ENCODE measurements at places on chromosomes 3 and 15. TPM values are rescaled to one million over a fixed set of nuclear protein-coding genes. Genes with fewer than 3 reads are reported as not detected.

The DCP1A gene
- total RNA-seq = 16.4 TPM

GRCh38 chr3:127768346-127769008 is 53.8 kb downstream of the MGLL start:
- no peak for DNase-seq
- H3K36me3 ChIP-seq = no peaks in the 10 kb centered on the region
- no peak overlapping the region for H3K4me3 ChIP-seq
- H3K27ac ChIP-seq = no peak overlapping the region
- peaks cover 2% of the 10 kb centered on the region for H3K4me1 ChIP-seq

DNA sequence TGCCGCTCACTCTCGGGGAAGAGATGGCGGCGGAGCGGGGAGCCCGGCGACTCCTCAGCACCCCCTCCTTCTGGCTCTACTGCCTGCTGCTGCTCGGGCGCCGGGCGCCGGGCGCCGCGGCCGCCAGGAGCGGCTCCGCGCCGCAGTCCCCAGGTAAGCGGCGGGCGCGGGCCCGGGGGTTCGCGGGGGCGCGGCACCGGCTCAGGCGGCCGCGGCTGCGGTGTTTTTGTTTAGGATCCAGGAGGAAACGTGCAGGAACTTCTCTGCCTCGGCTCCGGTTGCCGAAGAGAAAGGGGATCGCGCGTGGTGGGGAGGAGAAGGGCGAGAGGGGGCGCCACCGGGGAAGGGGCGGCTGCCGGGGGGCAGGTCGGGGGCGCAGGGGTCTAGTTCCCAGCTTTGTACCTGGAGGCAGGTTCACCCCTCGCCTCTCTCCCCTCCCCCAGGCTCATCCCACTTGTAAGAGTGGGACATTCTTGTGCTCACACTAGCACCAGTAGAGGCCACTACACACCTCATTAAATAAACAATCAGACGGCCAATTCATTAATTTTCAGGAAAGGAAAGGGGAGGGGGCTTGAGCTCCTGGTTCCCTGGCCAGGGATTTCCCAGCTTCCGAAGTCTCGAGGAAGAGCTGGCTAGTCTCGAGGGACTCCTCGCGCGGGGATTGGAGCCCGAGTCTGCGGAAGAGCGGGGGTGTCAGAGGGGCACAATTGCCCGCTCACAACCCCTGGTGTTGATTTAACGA is 562 bp downstream of the NEO1 start:
- no peak overlapping the region for H3K4me3 ChIP-seq
- H3K36me3 ChIP-seq = no peaks in the 10 kb centered on the region
- H3K4me1 ChIP-seq = peaks cover 23% of the 10 kb centered on the region
- peaks cover 8% of the 10 kb centered on the region for H3K27me3 ChIP-seq
- peak overlapping the region; percentile 73 for H3K27ac ChIP-seq

The FBLN2 gene
- 35.2 TPM for total RNA-seq

GRCh38 chr3:46565607-46566039 is 479 bp downstream of the LRRC2 start:
- peaks cover 34% of the 10 kb centered on the region for H3K36me3 ChIP-seq
- DNase-seq = peak; percentile 64
- no peaks in the 10 kb centered on the region for H3K27me3 ChIP-seq
- peak overlapping the region; percentile 66 for H3K4me3 ChIP-seq
- peaks cover 60% of the 10 kb centered on the region for H3K4me1 ChIP-seq
- peak overlapping the region; percentile 81 for H3K27ac ChIP-seq

DNA sequence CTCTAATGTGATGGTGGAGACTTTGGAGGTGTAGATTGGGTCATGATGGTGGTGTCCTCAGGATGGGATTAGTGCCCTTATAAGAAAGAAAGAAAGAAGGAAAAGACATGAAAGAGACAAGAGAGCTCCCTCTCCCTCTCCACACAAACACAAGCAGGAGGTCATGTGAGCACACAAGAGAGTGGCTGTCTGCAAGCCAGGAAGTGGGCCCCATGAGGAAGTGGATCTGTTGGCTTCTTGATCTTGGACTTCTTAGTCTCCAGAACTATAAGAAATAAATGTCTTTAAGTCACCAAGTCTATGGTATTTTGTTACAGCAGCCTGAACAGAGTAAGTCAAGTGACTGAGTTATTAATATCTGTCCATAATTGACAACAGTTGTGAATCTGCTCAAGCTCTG is 17.1 kb downstream of the IQCB1 start:
- H3K27ac ChIP-seq = no peak overlapping the region
- no peaks in the 10 kb centered on the region for H3K4me1 ChIP-seq
- peaks cover 25% of the 10 kb centered on the region for H3K36me3 ChIP-seq
- no peak overlapping the region for H3K4me3 ChIP-seq
- no peak for DNase-seq

DNA sequence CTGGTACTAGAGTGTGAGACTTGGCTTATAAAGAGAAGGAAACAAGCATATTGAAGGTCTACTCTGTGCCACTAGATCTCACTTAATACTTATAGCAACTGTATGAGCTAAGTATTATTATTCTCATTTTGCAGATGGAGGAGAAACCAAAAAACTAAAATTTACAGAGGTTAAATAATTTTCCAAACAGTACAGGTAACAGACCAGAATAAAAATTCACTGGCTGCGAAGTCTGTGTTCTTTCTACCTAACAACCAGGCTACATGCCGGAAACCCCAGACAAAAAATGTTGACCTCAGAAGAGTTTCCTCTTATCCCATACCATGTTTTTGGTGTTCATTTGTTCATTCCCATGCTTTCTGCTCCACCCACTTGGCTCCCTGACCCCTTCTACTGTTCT is 46.6 kb downstream of the CMSS1 start:
- DNase-seq = no peak
- H3K27ac ChIP-seq = no peak overlapping the region
- H3K27me3 ChIP-seq = peaks cover 35% of the 10 kb centered on the region
- peaks cover 29% of the 10 kb centered on the region for H3K4me1 ChIP-seq
- H3K36me3 ChIP-seq = peaks cover 5% of the 10 kb centered on the region

GRCh38 chr3:84175449-84175848 is 783.3 kb upstream of the CADM2 start:
- H3K27ac ChIP-seq = no peak overlapping the region
- DNase-seq = no peak
- H3K4me3 ChIP-seq = no peak overlapping the region
- no peaks in the 10 kb centered on the region for H3K4me1 ChIP-seq
- H3K36me3 ChIP-seq = peaks cover 4% of the 10 kb centered on the region

The SEMA3F gene
- 49.0 TPM for total RNA-seq
